Fibroblast of villous mesenchyme (primary cell): ENCODE measurements at places on chromosomes 1 and 21. TPM values are rescaled to one million over a fixed set of nuclear protein-coding genes. Genes with fewer than 3 reads are reported as not detected.

A3GALT2 gene
- not detected in 2 replicates for total RNA-seq

TSSK3 gene
- total RNA-seq: 0.86 and 0.97 TPM in 2 replicates

F11R gene
- total RNA-seq: 0.32 and 5.6 TPM in 2 replicates

POGZ gene
- 28.0 and 31.1 TPM in 2 replicates for total RNA-seq

TINAGL1 gene
- 60.5 and 87.6 TPM in 2 replicates for total RNA-seq

SIPA1L2 gene
- 5.6 and 6.1 TPM in 2 replicates for total RNA-seq

PIK3C2B gene
- 7.3 and 8.4 TPM in 2 replicates for total RNA-seq

FH gene
- total RNA-seq: 111 and 128 TPM in 2 replicates

B3GALT2 gene
- 12.9 and 32.8 TPM in 2 replicates for total RNA-seq

ZMYND12 gene
- 0.32 and 0.86 TPM in 2 replicates for total RNA-seq

PCSK9 gene
- 2.6 and 9.1 TPM in 2 replicates for total RNA-seq

SPRR2E gene
- not detected in 2 replicates for total RNA-seq
